ENCODE measurements at places on chromosomes 1 and 21. TPM values are rescaled to one million over a fixed set of nuclear protein-coding genes. Genes with fewer than 3 reads are reported as not detected.

GRCh38 chr21:43283136-43283924, 114.5 kb downstream of the CRYAA start:
- H3K36me3 ChIP-seq = no peaks in the 10 kb centered on the region
- H3K4me3 ChIP-seq = no peak overlapping the region
- no peaks in the 10 kb centered on the region for H3K4me1 ChIP-seq

GRCh38 chr1:35524106-35524505, 33.1 kb downstream of the KIAA0319L start:
- H3K4me1 ChIP-seq = no peaks in the 10 kb centered on the region
- DNase-seq = no peak
- H3K27me3 ChIP-seq = no peaks in the 10 kb centered on the region
- H3K4me3 ChIP-seq = no peak overlapping the region
- H3K27ac ChIP-seq = no peak overlapping the region
- H3K36me3 ChIP-seq = peaks cover 2% of the 10 kb centered on the region

Gene SAMD11
- 5.9 TPM for total RNA-seq

Gene FGGY
- total RNA-seq = 14.0 TPM

Gene RPTN
- total RNA-seq = not detected

Gene OR2M3
- not detected for total RNA-seq

Gene OR10X1
- not detected for total RNA-seq

Gene MSH4
- total RNA-seq = under 0.01 TPM

DNA sequence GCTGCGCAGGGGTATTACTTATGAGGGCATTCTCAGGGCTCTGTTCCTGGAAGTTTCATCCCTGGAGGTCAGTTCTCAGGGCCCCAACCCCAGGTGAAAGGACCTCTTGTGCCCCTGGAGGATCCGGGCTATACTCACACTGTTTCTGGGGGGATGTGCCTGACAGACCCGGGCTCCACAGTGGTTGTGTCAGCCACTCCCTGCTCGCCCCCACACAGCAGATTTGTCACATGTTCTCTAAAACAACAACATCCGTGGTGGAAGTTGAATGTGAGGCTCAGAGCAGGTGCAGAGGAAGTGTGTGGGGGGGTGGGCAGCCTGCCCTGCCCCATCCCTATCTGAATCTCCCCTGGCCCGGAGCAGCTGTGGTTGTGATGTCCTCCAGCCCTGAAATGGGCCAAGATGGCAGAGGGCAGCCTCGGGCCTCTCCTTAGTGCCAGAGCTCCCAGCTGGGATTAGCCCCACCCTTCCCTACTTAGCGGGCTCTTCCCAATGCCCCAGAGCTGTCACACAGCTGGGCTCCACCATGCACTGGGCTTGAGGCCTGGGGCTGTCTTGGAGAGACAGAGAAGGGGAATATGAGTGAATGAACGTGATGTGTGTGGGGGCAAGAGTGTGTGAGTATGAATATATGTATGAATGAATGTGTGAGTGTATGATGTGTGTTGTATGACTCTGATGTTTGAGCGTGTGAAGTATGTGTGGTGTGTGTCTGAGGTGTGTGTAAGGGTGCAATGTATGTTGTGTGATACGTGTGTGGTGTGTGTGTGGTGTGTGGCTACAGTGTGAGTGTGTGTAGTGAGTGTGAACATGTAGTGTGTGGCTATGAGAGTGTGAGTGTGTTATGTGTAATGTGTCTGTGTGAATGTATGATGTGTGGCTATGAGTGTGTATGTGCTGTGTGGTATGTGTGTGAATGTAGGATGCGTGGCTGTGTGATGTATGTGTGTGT, 1.5 kb upstream of the FCMR start:
- H3K4me1 ChIP-seq = no peaks in the 10 kb centered on the region
- no peak overlapping the region for H3K4me3 ChIP-seq
- no peak for DNase-seq
- no peak overlapping the region for H3K27ac ChIP-seq
- peaks cover 7% of the 10 kb centered on the region for H3K27me3 ChIP-seq

DNA sequence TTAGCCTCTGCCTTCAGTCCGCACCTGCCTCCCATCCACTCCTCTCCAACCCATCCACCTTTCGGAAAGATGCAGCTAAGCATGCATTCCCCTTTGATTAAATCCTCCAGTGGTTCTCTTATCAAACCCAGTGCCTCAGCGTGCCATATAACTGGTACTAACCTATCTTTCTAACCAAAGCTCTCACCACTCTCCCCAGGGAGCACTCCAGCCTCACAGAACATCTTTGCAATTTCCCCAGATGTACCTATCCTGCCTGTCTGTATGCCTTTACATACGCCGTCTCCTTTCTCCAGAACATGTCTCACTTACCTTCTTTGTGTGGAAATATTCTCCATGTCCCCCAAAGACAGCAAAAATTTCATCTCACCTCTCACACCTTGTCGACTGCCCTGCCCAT, 80.0 kb downstream of the SLC25A24 start:
- H3K36me3 ChIP-seq = no peaks in the 10 kb centered on the region
- no peak overlapping the region for H3K27ac ChIP-seq
- no peak overlapping the region for H3K4me3 ChIP-seq

- DNase-seq = no peak
- H3K4me1 ChIP-seq = no peaks in the 10 kb centered on the region
- H3K36me3 ChIP-seq = no peaks in the 10 kb centered on the region
- H3K27me3 ChIP-seq = peaks cover 41% of the 10 kb centered on the region
- no peak overlapping the region for H3K27ac ChIP-seq
- H3K4me3 ChIP-seq = no peak overlapping the region
Observed at GRCh38 chr1:204962742-204963632, 80.0 kb upstream of the CNTN2 start.

DNA sequence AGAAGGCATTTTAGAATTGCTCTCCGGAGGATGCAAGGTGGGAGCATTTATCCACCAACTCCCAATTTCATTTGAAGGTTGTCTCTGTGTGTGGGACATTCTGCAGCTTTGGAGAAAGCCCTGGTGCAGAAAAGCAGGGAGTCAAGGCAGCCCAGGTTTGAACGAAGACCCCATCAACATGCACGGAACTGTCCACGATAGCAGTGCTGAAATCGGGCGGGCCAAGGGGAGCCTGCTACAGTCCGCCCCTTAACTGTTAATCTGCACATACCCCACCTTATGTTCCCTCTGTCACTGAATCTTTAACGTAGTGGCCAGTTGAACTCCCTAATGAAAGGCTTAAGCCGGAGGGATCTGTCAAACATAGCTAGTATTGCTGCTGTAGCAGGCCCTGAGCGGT, 68.8 kb upstream of the C1orf174 start:
- no peaks in the 10 kb centered on the region for H3K4me1 ChIP-seq
- H3K27me3 ChIP-seq = no peaks in the 10 kb centered on the region
- no peak overlapping the region for H3K27ac ChIP-seq
- no peak for DNase-seq

Gene ANGPTL3
- total RNA-seq = not detected

DNA sequence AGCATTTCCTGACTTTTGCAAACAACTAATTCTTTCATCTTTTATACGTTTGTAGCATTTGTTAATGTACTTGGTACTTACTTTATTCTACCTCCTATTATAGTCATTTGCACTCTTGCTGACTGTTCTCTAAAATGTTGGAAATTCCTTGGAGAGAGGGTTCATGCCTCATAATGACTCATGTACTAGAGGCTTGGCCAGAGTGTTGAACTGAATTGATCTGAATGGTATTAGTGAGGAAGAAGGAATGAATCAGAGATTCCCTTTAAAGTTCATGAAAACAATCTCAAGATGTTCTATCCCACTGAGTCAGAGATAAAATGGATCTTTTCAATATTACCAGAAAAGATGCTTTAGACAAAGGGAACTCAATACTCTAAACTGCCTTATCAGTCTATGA, 383.4 kb downstream of the SEC16B start:
- no peak overlapping the region for H3K27ac ChIP-seq
- H3K27me3 ChIP-seq = no peaks in the 10 kb centered on the region
- no peak overlapping the region for H3K4me3 ChIP-seq
- H3K4me1 ChIP-seq = no peaks in the 10 kb centered on the region
- no peaks in the 10 kb centered on the region for H3K36me3 ChIP-seq
- peak; percentile 90 for DNase-seq

- H3K27me3 ChIP-seq = no peaks in the 10 kb centered on the region
- DNase-seq = peak; percentile 65
- H3K4me1 ChIP-seq = peaks cover 25% of the 10 kb centered on the region
- H3K27ac ChIP-seq = peak overlapping the region; percentile 75
Observed at GRCh38 chr1:240237305-240237721, 145.6 kb downstream of the FMN2 start.

GRCh38 chr1:226201029-226201593, 14.6 kb upstream of the ACBD3 start:
- H3K27ac ChIP-seq = no peak overlapping the region
- no peaks in the 10 kb centered on the region for H3K4me1 ChIP-seq
- peaks cover 4% of the 10 kb centered on the region for H3K27me3 ChIP-seq
- H3K36me3 ChIP-seq = no peaks in the 10 kb centered on the region
- DNase-seq = peak; percentile 9

Gene CRABP2
- total RNA-seq = 6.1 TPM

Gene S100B
- not detected for total RNA-seq

DNA sequence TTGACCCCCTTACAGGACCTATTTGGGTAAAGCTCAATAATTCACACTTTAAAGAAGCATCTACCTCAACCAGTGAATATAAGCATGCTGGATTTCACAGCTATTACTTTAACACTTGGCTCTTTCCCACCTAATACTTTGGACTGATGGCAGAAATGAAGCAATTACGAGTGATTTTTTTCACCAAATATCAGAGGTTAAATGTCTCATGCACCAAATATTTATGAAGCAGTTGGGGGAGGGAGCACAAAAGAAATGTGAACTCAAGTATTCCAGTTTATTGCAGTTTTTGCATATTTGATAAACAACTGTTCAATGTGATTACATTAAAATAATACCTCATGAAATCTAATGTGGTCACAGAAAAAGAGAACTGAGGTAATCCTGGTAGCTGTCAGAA, 223.6 kb downstream of the LRRC7 start:
- H3K4me3 ChIP-seq = no peak overlapping the region
- H3K27me3 ChIP-seq = no peaks in the 10 kb centered on the region
- no peaks in the 10 kb centered on the region for H3K4me1 ChIP-seq

GRCh38 chr1:69129538-69129937, 438.2 kb upstream of the LRRC7 start:
- no peak overlapping the region for H3K4me3 ChIP-seq
- H3K36me3 ChIP-seq = no peaks in the 10 kb centered on the region
- DNase-seq = no peak
- H3K27me3 ChIP-seq = no peaks in the 10 kb centered on the region
- no peaks in the 10 kb centered on the region for H3K4me1 ChIP-seq

- H3K27ac ChIP-seq = no peak overlapping the region
- H3K4me1 ChIP-seq = peaks cover 19% of the 10 kb centered on the region
- no peaks in the 10 kb centered on the region for H3K27me3 ChIP-seq
- no peak overlapping the region for H3K4me3 ChIP-seq
- H3K36me3 ChIP-seq = no peaks in the 10 kb centered on the region
Observed at GRCh38 chr1:232556351-232556750, 73.6 kb downstream of the SIPA1L2 start.

DNA sequence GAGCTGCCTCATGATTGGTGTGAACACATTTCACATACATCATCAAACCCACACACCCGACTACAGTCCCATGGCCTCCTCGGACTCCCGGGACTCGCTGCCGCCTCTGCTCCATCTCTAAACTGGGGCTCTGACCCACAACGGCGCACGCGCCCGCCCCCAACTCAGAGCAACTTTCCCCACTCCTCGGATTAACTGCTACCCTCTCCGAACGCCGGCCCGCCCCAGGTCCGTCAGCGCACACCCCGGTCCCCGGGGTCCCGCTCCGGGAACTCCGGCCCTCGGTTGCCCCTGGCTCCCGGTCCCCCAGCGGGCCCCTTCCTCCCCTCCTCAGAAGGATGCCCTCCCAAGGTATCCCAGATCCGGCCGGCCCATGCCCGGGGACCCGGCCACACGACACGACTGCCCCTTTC, 740 bp downstream of the DSTYK start:
- H3K4me3 ChIP-seq = peak overlapping the region; percentile 68
- DNase-seq = no peak
- no peaks in the 10 kb centered on the region for H3K36me3 ChIP-seq
- H3K27me3 ChIP-seq = no peaks in the 10 kb centered on the region
- peak overlapping the region; percentile 74 for H3K27ac ChIP-seq
- no peaks in the 10 kb centered on the region for H3K4me1 ChIP-seq

DNA sequence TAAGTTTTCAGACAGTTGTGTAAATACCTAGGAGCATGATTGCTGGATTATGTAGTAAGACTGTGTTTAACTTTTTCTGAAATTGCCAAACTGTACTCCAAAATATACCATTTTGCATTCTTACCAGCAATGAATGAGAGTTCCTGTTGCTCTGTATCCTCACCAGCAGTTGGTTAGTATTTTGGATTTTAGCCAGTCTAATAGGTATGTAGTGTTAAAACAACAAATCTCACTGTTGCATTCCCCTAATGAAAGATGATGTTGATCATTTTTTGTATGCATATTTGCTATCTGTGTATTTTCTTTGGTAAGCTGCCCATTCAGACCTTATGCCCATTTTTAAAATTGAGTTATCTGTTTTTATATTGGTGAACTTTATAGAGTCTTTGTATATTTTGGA, 89.9 kb downstream of the RASAL2 start:
- no peak overlapping the region for H3K27ac ChIP-seq
- H3K36me3 ChIP-seq = no peaks in the 10 kb centered on the region
- peak; percentile 2 for DNase-seq
- no peak overlapping the region for H3K4me3 ChIP-seq
- no peaks in the 10 kb centered on the region for H3K4me1 ChIP-seq
- no peaks in the 10 kb centered on the region for H3K27me3 ChIP-seq

- H3K4me3 ChIP-seq = no peak overlapping the region
- peaks cover 10% of the 10 kb centered on the region for H3K4me1 ChIP-seq
- DNase-seq = no peak
- no peak overlapping the region for H3K27ac ChIP-seq
- no peaks in the 10 kb centered on the region for H3K27me3 ChIP-seq
- H3K36me3 ChIP-seq = peaks cover 55% of the 10 kb centered on the region
Observed at GRCh38 chr1:156465747-156466365, 34.7 kb downstream of the MEF2D start.
